Liver (tissue), 10 donors: ENCODE measurements at places on chromosomes 3 and 15.

- no peak for DNase-seq
These were observed 231.9 kb downstream of the NSUN3 start for GRCh38 chr3:94294806-94295205.

DNA sequence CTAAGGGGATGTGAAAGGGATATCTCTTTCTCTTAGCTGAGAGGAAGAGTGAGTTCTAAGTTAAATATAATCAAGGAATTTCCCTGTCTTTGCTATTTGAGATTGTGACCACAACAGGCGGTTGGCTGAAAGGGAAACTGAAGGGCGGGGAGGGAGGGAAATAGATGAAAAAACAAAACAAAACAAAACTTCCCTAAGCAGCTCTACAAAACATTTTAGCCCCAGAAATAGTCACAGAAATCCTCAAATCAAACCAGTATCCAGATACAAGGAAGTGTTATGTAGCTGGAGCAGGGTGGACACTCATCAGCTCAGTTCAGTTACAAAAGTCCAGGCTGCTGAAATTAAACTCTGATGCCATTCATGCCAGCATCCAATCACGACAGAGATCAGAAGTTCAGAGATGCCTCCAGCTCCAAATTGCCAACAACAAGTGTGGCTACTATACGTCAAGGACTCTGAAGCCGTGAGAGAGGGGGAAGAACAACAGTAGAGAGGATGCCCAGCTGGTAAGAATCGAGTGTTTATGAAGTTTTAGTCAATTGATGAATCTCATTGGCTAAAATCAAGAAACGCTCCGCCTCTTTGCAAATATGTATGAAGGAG lies 319 bp upstream of the TP63 start:
- DNase-seq: no peak

GRCh38 chr3:53027254-53027844 lies 18.5 kb downstream of the SFMBT1 start:
- no peak for DNase-seq

- peak; percentile 41 for DNase-seq
These were observed 1.3 kb downstream of the HHLA2 start for GRCh38 chr3:108297647-108298046.

GRCh38 chr15:55457401-55458022 lies 49.2 kb downstream of the PIERCE2 start:
- no peak for DNase-seq

DNA sequence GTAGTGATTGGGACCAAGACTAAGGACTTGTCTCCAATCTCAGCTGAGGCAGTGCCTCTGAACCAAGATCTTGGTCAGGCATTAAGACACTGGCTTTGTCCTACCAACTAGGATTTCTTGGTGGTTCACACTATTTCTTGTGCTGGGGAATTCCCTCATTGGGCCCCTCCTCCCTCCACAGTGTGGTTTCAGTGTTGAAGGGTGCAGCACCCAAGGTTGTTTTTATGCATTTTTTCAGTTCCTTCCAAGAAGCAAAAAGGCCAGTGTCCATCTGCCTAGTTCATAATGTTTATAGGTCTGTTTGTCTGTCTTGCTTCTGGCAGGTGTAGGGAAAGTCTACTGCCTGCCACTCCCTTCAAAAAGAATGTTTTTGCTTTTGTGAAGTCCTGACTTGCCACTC lies 10.6 kb upstream of the ITPKA start:
- DNase-seq: no peak

GRCh38 chr3:62938583-62938982 lies 63.4 kb upstream of the CADPS start:
- no peak for DNase-seq

GRCh38 chr3:154182322-154182922 lies 61.2 kb downstream of the ARHGEF26 start:
- DNase-seq: no peak

DNA sequence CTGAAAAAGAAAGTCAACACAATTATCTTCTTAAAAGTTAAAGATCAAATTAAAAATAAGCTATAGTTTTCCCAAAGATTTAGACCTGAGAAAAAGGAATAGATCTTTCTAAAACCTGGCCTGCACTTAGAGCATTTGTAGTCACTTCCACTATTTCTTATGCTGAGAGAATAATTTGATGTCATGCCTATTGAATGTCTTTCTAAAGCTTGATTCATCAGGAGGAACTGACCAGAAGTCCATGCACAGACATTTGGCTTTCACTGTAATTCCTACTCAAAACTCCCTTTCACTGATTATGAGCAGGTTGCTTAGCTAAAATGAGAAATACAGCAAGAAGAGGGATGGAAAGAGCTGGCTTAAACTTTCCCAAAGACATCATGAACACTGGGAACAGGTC lies 4.3 kb downstream of the GREM1 start:
- no peak for DNase-seq

DNA sequence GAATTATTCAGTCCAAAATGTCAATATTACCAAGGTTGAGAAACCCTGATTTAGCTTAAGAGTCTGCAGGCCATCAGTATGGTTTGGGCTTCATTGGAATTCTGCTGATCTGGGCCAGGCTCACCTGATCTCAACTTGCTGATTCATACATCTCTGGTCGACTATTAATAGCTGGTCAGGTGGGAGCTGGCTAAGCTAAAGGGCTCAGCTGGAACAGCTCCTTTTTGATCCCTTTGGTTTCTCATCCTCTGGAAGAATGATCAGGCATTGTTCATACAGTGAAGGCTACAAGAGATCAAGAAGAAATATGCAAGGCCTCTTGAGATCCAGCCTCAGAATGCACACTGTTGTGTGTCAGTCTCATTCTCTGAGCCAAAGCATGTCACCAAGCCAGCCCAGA lies 123.3 kb upstream of the MME start:
- no peak for DNase-seq

- DNase-seq: no peak
These were observed 61.5 kb downstream of the C3orf38 start for GRCh38 chr3:88211096-88211890.

DNA sequence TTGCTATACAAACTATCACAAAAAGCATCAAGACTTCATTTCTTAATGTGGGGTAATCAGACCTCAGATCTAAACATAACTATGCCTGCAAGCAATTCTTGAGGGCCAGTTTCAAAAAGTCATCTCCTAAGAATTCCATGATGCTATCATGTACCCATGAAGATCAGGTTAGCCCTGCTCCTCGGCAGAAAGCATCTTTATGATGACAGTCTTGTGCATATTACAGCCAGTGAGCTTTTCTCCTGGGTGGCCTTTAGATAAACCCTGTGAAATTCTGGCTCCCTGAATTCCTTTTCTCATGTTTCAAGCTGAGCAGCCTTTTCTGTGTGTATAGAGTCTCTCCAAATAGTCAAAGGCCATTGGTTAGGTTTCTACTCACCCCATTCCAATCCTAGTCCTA lies 201.9 kb upstream of the MCTP2 start:
- DNase-seq: no peak

DNA sequence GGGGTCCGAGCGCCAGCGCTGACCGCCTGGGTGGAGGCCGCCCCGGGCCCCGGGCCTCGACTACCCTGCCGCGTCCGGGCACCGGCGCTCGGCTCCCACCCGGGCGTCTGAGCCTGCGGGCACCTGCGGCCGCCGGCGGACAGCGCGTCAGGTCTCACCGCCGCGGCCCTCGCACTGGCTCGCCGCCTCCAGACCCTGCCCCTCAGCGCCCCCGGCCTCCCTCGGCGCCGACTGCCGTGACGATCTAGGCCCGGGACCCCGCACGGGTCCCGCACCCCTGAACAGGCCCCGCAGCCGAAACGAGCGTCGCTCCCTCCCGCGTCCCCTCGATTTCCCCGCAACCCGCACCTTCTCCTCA lies 297 bp downstream of the PRC1 start:
- peak; percentile 48 for DNase-seq

DNA sequence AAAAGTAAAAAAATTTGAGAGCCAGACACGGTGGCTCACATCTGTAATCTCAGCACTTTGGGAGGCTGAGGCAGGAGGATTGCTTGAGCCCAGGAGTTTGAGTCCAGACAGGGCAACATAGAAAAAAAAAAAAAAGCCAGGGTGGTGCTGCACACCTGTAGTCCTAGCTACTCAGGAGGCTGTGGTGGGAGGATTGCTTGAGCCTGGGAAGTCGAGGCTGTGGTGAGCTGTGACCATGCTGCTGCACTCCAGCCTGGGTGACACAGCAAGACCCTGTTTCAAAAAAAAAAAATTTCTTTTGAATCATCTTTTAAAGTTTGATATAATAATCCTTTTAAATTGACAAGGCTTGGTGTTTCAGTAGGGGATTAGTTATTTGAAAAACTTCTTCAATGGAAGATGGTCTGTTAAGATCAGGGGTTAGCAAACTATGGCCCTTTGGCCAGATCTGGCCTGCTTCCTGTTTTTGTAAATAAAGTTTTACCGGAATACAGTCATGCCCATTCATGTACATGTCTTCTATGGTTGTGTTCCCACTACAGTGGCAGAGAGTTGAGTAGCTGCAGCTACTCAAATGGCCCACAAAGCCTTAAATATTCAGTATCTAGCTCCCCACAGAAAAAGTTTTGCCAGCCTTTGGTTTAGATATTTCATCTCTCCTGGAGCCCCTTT lies 28.9 kb downstream of the CDAN1 start:
- DNase-seq: no peak

- no peak for DNase-seq
These were observed 31.4 kb downstream of the MKRN2 start for GRCh38 chr3:12588039-12589009.

DNA sequence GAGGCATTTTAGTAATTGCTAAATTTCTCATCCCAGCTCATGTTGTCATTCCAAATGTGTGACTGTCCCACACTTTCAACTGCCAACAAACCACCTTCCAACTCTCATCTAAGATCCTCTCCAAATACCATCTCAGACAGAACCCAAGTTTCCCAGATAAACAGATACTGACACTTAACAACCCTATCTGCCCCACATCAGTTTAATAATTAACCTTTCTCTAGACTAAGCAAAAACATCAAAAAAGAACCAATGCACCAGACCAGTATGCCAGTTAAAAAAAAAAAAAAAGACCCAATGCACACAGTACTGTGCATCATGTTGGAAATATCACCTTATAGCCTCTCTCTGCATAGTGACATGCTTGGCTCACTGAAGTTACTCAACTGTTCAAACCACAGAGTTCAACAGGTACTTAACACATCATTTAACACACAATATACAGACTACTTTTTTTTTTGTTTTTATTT lies 5.5 kb downstream of the SFMBT1 start:
- no peak for DNase-seq

DNA sequence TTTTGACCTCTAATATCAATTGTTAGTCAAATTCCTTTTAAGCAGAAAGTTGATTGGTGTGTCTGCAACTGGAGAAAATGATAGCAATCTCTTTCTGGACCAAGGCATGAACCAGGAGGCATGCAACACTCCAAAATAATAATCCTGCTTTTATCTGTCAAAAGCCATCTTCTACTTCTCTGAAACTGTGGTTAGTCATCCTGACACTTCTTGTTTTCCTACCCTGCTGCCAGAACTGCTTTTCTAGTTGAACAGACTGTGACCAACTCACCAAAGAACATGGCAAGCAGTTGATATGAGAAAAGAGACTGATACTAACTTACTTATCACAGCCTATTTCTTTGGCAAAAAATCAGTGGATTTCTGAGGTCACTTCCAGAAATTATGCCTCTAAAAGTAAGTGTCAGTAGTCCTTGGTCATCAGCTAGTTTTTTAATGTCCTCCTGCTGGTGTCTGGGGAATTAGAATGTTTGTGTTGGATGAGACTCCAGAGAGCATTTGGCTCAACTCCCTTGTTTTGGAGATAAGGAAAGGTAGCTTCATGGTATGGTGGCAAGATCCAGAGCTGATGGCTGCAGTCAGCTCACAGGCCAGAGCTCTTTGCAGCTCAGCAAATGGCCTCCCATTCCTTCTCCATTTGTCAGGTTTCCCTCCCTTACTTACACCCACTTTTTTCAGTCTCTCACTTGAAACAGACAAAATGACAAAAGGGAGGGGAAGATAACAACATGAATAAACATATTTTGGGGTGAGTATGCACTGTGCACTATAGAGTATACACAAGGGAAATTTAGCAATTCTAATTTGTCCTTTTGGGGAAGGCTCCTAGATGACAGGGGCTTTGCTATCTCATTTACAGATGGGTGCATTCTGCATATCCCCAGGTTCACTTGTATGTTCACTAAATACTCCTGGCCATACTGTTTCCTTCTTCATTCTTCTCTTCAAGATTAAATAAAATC lies 7.0 kb downstream of the CRYGS start:
- DNase-seq: no peak

GRCh38 chr15:74451861-74452835 lies 8.8 kb downstream of the UBL7 start:
- no peak for DNase-seq

DNA sequence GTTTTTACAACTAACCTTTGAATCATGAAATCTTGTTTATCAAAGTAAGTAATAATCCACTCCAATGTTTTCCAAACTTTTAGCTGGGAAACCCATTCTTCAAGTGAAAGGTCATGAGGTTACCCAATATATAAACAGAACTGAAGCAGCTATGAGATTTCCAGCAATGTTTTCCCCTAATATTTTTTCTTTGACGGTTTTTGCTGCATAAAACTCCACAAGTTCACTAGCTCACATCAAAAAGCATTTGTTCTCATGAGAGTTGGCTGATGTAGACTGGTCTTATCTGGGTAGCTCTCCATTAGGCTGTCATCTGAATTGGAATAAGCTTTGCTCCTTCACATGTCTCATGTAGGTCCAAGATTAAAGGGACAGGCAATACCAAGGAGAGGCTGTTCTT lies 241.2 kb upstream of the LRRC3B start:
- no peak for DNase-seq

DNA sequence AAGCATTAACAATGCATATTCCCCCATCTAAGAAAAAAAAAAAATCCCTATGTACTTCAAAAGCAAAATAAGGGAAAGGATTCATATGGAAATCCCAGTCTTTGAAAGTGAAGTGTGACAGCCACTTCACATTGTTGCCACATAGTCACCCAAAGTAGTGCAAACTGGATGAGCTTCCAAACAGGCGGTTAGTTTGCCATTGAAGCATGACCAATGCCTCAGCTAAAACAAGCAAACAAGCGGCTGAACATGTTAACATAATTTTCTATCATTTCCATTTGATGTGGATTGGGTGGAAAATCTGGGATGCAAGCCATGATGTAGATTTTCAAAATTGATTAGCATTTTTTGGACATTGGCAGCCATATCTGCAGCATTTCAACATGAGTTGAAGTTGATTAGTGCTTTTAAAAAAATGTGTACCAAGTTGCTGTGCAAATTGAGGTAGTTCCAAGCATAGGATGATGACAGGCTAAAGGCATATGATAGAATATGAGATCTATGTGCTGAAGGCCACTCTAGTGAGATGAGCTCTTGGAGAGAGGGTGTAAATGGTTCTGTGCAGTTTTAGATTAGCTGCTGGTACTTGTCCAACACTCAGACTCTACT lies 405.2 kb downstream of the NR2F2 start:
- no peak for DNase-seq

GRCh38 chr3:193773266-193774220 lies 180.5 kb downstream of the OPA1 start:
- DNase-seq: no peak
